ENCODE measurements at places on chromosomes 7 and 10.

- DNase-seq, result no peak
These were observed 73.7 kb upstream of the SKAP2 start for GRCh38 chr7:26937939-26938623.

DNA sequence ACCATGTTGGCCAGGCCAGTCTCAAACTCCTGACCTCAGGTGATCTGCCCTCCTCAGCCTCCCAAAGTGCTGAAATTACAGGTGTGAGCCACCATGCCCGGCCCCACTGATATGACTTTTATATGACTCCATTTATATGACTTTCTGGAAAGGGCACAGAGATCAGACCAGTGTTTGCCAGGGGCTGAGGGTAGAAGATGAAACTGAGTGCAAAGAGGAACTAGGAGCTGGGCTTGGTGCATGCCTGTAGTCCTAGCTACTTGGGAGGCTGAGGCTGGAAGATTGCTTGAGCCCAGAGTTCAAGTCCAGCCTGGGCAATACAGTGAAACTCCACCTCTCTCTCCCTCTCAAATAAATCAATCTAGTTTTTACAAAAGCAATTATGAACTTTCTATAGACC, 7.5 kb downstream of the BRAF start:
- DNase-seq, result no peak

DNA sequence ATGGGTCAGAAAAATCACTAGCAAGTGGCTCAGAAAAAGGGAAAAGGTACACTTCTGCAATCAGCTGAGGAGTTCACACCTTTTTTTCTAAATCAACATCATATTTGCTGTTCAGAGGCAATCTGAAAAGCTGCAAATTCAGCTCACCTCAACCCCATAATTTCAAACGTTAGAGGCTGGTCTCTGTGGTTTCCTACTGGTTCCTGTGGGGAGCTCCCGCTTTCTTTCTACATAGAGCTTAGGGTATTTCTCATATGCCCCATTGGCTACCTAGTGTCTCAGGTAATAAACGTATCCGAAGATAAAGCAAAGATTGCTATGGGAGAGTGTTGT, 5.2 kb upstream of the ZNF22 start:
- DNase-seq, result no peak

DNA sequence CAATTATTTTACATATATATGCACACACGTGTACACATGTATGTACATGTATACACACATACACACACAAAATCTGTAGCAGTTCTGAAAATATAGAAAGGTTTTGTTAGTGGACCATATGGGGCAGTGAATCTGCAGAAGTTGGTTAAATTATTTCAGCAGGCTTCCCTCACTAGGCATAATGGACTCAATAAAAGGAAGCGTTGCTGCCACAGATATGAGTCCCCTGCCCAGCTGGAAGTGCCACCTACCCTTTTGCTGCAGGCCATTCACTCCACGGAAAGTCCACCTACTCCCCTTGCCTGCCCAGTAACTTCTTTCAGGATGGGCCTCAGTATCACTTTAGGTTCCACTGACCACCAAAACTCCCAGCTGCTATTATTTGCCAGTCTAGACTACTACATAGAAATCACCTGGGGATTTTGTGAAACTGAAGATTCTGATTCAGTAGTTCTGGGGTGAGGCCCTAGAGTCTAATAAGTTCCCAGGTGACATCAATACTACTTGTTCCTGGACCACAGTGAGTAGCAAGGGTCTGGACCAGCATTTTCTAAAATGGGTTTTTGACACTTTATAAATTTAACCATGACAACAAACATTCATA, 29.3 kb upstream of the CROT start:
- DNase-seq, result no peak

DNA sequence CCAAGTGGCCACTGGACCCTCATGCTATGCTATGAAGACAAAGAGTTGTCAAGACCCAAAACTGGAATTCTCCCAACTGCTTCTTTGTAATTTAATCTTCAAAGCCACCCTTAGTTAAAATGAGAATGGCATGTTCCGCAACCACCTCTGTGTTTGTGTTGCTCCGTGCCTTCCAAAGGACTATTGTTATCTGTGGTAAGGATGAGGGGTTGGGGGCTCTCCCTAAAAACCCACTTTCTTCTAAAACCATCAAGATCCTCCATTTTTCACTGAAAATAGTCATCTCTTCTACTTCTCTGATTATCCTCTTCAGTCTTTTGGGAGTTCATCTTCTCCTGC, 222.1 kb upstream of the AOAH start:
- DNase-seq, result no peak

All from activated CD4-positive, alpha-beta T cell treated with anti-CD3 and anti-CD28 coated beads for 24 hours (primary cell).